ENCODE measurements at places on chromosomes 12 and 14.

DNA sequence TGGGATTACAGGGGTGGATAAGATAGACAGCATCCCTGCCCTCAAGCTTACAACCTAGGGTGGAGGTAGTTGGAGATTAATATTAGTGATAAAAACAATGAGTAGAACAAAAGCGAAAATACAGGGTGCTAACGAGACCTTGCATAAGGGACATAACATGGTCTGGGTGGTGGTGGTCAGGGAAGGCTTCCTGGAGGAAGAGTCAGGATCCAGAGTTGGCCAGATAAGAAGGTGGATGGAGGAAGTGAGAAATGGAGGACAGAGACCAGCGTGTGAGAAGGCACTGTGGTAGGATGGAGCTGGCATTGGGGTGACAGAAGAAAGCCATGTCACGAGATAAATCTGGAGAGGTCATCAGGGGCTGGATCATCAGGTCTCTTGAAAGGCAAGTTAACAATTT is 19.2 kb downstream of the NOS1 start:
- DNase-seq: no peak

- DNase-seq: no peak
Observed at GRCh38 chr14:43313719-43314118, 1193.4 kb downstream of the FSCB start.

- DNase-seq: no peak
Observed at GRCh38 chr12:4566474-4566873, 4.5 kb downstream of the DYRK4 start.

DNA sequence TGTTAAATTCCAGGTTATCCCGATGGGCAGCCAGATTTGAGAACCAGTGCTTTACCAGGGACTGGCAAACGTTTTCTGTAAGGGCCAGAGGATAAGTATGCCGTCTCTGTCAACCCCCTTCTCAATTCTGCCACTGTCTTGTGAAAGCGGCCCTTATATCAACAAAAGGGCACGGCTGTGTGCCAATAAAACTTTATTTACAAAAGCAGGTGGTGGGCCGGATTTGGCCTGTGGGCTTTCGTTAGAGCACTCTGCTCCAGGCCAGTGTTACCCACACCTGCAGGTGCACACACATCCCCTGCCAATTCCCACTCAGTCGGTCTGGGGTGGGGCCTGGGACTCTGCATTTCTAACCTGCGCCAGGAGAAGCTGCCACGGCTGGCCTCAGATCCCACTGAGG is 111.2 kb downstream of the RFLNA start:
- no peak for DNase-seq

DNA sequence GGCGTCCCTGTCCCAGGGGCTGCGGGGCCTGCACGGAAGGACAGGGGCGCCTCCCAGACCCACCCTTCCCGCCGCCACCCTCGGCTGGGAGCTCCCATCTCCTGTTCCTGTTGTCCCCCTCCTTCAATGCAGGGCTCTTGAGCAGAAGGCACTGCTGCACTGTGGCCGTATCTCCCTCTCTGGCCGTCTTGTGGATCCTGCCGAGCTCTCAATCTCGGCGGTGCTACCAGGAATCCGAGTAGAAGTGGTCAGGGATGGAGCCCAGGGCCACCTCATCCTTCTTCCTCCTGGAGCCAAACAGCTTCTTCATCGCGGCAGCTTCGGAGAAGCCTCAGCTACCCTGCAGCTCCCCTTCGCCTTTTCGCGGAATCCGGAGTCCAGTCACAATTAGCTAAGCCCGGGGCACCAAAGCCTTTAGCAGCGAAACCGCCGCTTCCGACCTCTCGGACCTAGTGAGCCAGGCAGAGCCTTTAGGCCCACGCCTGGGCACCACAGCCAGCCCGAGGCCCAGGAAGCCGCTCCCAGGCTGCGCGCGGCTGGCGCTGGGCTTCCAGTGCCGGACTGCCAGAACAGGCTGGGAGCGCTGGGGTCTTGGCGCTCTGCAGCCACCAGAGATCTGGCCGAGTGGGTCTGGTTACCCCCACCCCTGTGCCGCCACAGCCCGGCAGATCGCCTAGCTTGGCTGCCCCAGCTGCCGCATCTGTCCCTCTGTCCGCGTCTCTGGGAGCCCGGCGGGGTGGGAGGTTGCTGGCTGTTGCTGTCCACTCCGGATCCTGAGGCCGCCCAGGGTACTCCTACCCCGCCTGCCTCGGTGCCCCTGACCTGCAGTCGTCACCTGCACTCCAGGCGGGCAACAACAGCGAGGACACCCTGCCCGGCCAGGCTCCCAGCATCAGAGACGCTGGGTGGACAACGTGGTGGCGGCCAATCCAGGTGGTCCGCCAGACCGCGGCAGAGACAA is 69.1 kb downstream of the ASCL4 start:
- no peak for DNase-seq

- no peak for DNase-seq
Observed at GRCh38 chr12:68135520-68135919, 24.0 kb downstream of the IFNG start.

DNA sequence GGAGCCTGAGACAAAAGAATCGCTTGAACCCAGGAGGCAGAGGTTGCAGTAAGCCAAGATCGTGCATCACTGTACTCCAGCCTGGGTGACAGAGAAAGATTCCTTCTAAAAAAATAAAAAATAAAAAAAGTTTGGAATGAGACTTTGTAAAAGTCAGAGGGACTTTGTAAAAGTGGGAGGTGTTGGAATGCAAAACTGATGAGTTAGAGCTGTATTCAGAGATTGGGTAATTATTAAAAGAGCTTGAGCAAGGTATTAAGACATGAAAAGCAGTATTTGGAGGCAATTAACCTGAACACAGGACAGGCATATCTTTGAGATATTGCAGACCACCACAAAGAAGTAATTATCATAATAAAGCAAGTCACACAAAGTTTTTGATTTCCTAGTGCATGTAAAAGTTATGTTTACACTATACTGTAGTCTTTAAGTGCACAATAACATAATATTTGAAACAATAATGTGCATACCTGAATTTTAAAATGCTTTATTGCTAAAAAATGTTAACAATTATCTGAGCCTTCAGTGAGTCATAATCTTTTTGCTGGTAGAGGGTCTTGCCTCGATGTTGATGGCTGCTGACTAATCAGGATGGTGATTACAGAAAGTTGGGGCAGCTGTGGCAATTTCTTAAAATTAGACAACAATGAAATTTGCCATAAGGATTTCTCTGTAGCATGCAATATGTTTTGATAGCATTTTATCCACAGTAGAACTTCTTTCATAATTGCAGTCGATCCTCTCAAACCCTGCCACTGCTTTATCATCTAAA is 33.1 kb downstream of the PHLDA1 start:
- DNase-seq: no peak

DNA sequence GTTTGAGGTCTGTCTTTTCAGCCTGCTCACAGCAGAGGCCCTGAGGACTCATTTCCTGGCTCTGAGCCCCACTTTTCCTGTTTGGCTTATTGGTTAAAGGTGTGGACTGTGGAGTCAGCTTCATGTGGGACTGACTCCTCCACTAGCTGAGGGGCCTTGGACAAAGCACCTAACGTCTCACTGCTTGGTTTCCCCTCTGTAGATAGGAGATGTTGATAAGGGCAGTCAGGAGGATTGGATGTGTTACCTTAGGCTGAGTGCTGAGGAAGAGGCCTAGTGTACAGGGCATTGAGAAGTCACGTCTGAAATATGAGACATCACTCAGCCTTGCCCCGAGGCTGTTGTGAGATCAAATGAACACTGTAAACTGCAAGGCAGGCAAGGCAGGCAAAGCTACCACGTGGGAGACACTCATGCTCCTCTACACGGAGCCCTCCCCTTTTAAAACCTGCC is 27.1 kb upstream of the TCL1A start:
- DNase-seq: no peak

- DNase-seq: no peak
Observed at GRCh38 chr12:49397000-49397399, 29.7 kb downstream of the SPATS2 start.

- DNase-seq: no peak
Observed at GRCh38 chr14:62081012-62081612, 318.9 kb downstream of the SNAPC1 start.

GRCh38 chr14:105899071-105899641 is 372.8 kb downstream of the TMEM121 start:
- no peak for DNase-seq

DNA sequence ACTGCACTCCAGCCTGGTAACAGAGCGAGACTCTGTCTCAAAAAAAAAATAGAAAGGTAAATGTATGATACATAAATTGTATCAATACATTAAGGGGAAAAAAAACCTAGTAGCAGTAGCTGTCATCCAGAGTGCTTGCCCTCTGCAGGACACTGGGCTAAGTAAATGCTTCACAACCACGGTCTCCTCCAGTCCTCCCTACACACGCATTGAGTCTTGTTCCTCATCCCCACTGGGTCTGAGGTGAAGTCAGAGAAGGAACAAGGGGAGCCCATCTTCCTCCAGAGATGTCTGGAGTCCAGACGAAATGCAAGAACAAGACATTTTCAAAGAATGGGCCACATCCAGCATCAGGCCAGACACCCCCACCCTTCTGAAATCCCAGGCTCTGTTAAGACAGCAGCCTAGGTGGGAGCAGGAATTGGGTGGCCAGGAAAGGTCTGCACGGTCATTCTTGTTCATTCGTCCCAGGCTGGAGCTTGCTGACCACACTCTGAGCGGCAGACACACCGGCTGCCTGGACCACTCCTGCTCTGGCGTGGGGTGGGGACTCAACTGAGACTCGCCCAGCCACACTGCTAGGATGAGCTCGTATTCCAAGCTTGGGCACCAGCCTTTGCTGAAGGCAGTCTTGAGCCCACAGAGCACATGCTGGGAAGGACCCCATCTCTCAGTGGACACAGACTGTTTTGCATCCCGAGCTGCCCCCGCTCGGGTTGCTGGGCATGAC is 45.5 kb downstream of the CHGA start:
- DNase-seq: no peak

GRCh38 chr12:126770188-126770587 is 1496.8 kb upstream of the TMEM132C start:
- no peak for DNase-seq

DNA sequence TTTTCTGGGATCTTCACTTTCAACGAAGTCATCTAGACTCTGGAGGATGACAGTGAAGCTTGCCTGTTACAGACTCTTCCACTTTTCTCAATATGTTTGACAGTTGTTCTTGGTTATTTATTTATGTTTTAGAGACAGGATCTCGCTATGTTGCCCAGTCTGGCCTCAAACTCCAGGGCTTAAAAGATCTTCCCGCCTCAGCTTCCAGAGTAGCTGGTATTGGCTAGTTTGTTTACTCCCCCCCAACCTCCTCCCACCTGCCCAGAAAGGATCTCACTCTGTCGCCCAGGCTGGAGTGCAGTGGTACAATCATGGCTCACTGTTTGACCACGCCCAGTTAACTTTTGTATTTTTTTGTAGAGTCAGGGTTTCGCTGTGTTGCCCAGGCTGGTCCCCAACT is 3.3 kb downstream of the SPATS2 start:
- DNase-seq: no peak

- no peak for DNase-seq
Observed at GRCh38 chr12:44389038-44389437, 487.1 kb downstream of the NELL2 start.

GRCh38 chr14:22849212-22849819 is 12.9 kb downstream of the MMP14 start:
- DNase-seq: no peak

GRCh38 chr14:104743461-104744380 is 9.2 kb upstream of the SIVA1 start:
- no peak for DNase-seq

DNA sequence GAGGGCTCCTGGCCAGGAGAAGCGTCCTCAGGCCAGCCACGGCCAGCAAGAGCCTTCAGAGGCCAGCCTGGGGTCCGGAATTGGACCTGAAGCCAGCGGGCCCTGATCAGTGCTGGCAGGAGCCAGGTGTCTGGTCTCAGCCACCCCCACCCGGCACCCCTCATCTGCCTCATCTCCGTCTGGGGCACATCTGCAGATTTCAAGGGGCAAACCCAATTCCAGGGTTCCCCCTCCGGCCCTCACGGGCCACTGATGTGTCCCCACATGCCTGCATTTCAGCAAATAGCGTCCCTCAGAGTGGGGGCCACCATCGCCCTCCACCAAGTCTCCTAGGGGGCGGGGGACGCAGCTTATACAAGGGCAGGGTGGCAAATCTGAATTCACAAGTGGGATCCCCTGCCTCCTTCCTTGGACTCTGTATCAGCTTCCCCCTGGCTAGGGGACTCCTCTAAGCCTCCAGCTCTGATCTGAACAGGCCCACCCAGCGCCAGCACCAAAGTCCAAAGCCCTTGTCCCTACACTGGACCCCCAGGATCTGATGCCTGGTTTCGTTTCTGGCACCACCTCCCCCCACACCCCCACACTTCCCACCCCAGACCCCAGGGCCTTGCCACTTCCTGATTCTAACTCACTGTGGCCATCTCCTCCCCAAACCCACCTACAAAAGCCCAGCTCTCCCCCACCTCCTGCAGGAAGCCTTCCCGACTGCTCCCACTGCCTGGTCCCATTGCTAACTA is 10.1 kb downstream of the TMEM179 start:
- no peak for DNase-seq

- no peak for DNase-seq
Observed at GRCh38 chr12:55681142-55682077, 26.3 kb downstream of the ITGA7 start.

DNA sequence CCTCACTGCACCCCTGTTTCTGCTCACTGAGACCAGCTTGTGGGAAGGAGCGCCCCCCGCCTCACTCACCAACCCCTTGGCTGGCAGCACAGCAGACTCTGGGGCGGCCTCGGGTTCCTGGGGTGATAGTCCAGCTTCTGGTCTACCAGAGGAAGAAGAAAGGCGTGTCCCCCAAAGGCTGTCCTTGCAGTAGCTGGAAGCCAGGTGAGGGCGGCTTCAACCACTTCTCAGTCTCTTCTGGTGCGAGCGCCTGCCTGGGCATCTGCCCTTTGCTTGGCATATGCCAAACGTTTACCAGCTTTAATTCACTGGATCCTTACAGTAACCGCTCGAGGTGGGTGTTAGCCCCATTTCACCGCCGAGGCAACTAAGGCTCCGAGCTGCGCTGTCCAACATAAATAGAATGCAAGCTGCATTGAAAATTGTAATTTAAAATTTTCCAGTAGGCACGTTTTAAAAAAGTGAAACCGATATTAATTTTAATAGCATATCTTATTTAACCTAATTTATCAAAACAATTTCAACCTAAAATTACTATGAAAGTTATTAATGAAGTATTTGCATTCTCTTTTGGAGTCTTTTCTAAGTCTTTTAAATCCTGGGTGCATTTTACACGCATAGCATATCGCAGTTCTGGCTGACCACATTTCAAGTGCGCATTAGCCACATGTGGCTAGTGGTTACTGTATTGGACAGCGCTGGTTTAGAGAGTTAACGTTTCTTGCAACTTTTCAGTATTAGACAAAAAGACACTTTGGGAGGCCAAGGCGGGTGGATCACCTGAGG is 872 bp downstream of the FAM177A1 start:
- no peak for DNase-seq

GRCh38 chr12:131437706-131438492 is 273.0 kb upstream of the SFSWAP start:
- no peak for DNase-seq

DNA sequence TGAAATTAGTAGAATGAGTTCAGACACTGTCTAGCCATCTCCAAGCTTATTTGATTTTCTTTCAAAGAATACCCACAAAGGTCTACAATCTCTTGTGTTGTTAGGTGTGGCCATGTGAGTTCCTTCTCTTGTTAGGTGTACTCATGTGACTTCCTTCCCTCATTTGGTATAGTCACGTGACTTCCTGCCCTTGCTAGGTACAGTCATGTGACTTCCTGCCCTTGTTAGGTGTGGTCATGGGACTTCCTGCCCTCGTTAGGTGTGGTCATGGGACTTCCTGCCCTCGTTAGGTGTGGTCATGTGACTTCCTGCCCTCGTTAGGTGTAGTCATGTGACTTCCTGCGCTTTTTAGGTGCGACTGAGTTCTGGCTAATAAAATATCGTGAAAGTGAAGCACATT is 179.6 kb downstream of the TMX1 start:
- peak; percentile 10 for DNase-seq
